Central memory CD4-positive, alpha-beta T cell (primary cell): ENCODE measurements at places on chromosomes 4 and X.

DNA sequence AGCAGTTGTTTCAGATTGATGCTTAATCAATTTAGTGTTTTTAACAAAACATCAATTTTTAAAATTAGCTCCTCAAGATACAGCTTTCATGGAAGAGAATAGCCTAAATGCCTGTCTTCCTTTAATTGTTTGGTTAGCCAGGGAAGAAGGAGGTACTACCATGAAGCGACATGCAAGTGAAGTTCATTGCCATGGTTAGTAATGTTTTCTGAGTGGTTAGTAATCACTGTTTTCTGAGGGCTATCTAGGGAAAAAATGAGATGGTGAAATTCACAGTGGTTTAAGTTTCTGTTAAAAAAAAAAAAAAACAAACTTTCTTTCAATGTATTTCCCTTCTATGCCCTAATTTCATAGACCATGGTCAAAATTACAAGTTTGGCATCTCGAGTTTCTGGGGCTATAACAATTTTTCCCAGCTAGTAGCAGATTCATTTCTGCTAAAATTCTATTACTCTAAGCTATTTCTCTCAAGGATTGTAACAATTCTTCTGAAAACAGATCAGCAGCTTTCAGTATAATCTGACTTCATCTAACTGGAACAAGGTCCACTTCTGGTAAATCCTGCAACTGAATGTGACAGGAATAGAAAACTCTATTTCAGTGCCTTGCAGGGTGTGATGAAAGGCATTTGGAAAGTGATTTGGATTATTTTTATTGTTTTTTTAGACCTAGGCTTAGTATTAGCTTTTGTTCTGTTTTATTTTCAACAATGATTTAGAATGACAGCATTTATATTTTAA, 157.0 kb downstream of the PCDH18 start:
- DNase-seq = no peak

GRCh38 chr4:148514041-148514440, 71.8 kb upstream of the NR3C2 start:
- DNase-seq = no peak

DNA sequence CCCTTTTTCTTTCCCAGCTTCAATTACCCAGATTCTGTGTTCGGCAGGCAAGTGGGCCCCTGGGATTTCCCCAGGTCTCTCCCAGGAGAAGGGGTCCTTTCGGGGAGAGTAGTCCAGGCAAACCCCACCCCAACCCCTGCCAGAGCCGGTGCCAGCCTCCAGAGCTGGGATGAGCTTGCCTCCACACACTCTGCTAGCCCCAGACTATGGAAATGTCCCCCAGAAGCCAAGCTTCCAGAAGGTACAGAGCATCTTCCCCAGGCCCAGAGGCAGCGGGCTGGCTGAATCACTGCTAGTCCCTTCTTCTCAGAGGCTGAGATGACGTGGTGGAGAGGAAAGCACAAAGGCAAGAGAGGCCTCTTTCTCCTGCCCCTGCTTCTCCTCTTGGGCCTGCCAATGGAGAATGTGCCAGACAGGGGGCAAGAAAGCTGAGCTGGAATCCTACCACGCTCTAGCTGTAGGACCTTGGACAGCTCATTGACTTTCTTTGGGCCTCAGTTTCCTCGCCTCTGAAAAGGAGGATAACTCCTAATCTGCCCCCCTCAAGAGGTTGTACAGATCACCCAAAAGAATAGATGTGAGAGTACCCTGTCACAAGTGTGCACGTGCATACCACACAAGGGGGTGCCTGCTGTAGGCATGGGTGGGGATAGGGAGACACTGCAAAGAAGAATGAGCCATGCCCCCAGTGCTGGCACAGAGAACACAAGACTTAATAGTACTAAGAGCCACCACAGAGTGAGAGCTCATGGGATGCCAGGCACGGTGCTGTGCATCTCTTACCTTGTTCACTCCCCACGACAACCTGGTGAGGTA, 2.1 kb downstream of the SASH3 start:
- DNase-seq = no peak

DNA sequence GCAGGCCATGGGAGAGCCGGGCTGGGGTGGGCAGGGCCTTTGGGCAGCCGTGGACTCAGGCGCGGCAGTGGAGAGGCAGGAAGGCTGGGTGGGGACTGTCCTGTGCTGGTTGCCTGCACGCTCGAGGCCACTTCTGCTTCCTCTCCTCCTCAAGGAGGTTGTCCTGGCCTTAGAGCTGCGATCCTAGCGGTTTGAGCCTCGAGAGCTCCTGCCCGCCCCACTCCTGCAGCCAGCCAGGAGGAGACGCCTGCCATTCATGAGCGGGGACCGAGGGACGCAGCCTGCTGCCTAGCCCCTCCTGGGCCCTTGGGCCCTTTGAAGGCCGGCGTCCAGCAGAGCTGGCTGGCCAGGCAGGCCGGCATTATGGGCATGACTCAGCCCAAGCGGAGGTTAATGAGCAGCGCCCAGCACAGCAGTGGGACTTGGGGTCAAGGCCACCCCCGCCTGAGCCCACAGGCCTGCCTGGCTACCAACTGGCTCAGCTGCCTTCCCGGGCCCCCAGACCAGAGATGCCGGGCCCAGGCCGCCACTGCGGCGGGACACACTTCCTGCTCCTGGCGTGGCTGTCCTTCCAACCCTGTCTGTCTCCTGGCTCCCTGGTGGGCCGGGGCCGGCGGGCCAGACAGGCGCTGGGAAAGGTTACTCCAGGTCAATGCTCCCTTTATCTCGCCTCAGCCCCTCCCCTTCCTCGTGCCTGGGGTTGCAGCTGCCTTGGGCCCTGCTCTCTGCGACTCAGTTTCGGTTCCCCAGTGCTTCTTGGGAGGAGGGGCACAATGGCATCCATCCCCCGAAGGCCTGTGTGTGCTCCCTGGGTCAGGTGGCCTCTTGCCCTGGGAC, 1.8 kb downstream of the ABCD1 start:
- DNase-seq = peak; percentile 41
